ENCODE measurements at places on chromosomes 3 and 15. TPM values are rescaled to one million over a fixed set of nuclear protein-coding genes. Genes with fewer than 3 reads are reported as not detected.

The TF gene
- not detected for total RNA-seq

The AHSG gene
- total RNA-seq, result not detected

The CPB1 gene
- total RNA-seq, result not detected

The FRMD4B gene
- 1.8 TPM for total RNA-seq

The SLTM gene
- total RNA-seq, result 53.9 TPM

The ST8SIA2 gene
- 6.4 TPM for total RNA-seq

The IMPG2 gene
- total RNA-seq, result 0.21 TPM

The TEX9 gene
- 7.3 TPM for total RNA-seq

The TIMP4 gene
- total RNA-seq, result 2.2 TPM

GRCh38 chr3:66239513-66240123 lies 18.8 kb downstream of the SLC25A26 start:
- DNase-seq, result no peak

DNA sequence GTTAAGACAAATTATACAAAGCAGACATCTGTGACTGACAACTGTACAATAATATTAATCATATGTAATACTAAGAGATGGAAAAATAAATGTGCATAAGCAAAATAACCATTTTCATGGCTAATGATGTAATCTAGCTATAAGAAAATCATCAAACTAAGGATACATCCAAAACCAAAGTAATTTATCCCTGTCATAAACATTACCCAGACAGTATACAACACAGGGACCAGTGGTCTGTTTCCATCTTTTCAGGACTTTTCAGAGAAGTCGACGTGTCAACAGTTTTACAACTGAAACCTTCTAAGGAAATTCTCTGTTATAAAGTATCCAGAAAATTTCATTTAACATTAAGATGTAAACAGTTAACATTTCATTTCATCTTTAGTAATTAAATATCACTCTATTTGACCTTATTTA lies 11.0 kb downstream of the THBS1 start:
- DNase-seq, result no peak

DNA sequence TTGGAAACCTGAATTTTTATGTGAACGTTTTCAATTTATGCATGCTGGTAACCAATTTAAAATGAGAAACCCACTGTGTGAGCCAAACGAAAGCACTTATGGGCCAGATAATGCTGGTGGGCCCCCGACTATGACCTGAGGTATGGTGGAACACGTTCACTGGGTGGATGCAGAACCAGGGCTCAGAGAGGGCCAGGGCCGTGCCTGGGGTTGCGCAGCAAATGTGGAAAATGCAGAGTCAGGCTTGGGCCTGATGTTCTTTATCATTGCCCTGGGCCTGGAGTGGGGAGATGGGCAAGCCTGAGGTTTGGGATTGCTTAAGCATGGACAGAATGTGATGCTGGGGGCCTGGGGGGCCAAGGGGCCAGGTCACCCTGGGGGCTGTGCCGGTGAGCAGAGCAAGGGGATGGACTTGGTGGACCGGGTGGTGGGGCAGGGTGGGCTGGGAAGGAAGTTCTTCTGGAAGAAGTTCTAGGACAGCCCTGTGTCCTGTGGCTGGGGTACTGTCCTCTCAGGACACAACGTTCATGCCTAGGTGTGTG lies 17.9 kb downstream of the FBLN2 start:
- DNase-seq, result no peak

DNA sequence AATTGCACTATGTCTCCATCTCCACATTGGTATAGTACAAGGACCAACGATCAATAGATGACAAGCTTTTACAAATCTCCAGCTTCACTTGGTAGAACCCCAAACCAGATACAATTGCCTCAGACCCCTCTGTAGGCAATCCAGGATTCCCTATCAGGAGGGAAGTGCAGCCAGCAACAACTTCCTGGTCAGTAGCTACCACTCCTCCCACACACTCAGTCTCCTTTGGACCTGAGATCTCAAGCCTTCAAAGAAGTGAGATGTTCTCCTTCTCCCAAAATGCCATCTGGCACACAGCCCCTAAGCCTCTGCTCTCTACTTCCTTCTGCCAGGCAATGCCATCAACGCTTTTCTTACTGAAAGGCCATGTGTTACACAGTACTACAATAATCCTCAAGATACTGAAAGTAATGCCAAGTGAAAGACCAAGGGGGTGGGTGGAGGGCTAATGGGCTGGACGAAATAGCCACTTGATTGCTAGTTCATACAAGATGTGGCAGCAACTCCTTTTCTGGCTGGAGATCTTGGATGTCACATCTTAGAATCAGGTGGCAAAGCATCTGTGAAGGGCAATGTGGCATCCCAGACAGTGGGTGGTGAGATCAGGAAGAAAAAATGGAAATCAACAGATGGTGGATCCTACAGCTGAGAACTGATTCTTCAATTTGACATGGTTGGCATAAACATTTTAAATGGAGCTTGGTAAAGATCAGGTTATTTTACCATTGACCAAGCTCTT lies 75.3 kb upstream of the ACP3 start:
- DNase-seq, result no peak

DNA sequence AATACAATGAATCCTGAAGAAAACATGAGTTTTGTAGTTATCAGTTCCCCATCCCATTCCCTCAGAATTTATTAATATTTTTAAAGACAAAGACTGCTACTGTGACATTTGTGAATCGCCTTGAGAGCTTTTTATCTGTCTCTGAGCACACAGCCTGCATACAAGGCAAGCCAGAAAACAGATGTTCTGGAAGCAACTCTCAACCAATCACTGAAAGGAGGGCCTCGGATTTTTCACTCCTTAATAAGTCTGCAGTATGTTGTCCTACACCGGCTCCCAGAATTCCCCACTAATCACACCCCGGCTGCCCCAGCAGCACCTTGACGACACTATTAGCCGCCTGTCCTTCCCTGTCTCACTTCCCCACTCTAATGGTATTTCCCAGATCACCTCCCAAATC lies 138.5 kb downstream of the ZNF621 start:
- DNase-seq, result no peak

DNA sequence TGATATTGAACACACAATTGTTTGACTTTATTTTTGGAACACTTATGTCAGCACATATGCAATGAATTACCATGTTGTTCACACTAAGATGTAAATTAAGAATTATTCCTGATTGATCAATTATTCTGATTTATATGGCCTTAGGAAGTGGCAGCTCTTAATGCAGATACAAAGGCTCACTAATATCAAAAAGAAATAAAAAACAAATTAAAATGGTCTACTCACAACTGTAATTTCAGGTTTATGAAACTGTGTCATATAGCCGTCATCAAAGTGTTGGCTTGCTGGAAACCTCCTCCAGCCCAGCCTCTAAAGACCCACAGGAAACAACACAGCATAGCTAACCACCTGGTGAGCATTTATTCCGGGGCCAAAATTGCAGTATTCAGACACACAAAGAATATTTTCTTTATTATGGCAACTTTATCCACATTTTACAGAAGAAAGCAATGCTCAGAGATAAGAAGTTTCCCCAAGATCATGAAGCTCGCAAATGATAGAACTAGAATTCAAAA lies 33.4 kb downstream of the PDZRN3 start:
- DNase-seq, result no peak

GRCh38 chr15:69754313-69754712 lies 301.7 kb downstream of the RPLP1 start:
- no peak for DNase-seq

- DNase-seq, result no peak
These were observed 61.5 kb downstream of the P3H2 start for GRCh38 chr3:190059242-190059590.

DNA sequence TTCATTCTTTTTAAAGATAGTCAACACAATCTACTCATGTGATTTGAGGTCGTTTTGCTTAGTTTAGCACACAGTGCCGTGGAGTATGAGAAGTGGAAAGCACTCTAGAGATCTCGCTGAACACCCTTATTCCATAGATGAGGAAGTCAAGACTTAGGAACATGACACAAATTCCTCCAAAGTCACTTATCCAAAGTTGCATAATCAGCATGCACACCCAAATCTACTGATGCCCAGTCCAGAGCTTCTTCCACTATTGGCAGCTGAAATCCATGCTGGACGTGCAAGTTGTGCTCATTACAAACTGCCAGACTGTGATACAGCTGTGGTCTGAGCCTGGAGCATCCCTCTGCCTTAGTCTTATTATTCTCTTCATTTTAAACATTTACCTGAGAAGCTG lies 83.5 kb upstream of the ZNF280D start:
- no peak for DNase-seq

- DNase-seq, result no peak
These were observed 69.1 kb downstream of the PROS1 start for GRCh38 chr3:93904568-93904967.

DNA sequence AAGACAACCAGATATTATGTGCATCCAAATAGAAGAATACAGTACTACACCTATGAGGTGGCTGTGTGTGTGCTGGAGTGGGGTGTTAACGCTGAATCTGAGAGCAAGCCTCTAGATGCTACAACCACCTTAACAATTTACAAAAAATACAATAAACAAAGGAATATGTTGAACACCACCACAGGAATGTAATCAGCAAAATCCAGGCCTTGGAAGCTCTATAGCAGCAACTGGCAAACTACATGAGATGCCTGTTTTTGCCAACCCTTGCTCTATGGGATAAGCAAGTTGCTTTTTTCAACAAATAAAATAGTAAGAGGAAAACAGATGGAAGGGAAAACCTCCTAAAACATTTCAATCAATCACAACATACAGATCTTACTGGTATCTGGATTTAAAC lies 23.9 kb downstream of the SLTM start:
- DNase-seq, result no peak

GRCh38 chr3:4898454-4899313 lies 80.6 kb upstream of the BHLHE40 start:
- peak; percentile 8 for DNase-seq

- DNase-seq, result no peak
These were observed 60.3 kb upstream of the TRA2B start for GRCh38 chr3:185998136-185998535.
